ENCODE measurements at places on chromosomes 7 and 10. TPM values are rescaled to one million over a fixed set of nuclear protein-coding genes. Genes with fewer than 3 reads are reported as not detected.

ZNF800 gene
- polyA plus RNA-seq: 21.9 TPM

EIF3B gene
- polyA plus RNA-seq: 144 TPM

DNA sequence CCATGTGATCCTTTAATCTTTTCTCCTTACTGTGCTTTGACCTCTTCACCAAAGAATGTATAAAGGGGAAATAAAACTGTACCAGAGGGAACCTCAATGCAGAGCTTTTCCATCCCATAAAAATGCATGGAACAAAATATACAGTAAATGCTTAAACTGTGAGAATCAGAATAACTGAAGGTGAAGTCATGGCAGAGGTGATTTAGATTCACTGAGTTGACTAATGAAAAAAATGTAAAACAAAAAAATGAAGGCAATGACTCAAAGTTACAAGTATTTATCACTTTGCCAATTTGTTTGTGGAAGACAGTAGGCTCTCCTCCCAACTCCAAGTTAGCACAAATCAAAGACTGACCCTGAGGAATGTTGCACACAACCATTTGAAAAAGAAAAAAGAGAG is 1331.6 kb upstream of the SORCS1 start:
- no peak for DNase-seq

- DNase-seq: no peak
Measured at GRCh38 chr10:78600740-78601139, 468.0 kb upstream of the ZMIZ1 start.

DNA sequence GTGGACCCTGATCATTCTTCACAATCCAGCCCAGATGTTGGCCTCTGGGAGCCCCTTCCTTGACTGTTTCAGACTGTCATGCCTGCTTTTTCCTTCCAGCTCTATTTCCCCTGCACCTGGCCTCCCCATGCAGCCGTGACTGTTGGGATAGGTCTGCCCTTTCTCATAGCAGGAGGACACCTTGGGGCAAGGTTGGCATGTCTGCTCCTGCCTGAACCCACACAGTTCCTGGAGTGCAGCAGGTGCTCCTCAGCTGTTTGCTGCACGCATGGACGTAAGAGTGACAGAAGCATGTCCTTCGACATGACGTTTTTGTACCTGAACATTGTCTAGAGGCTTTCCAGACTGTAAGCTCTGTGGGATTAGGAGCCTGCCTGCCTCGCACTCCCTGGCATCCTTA is 24.0 kb downstream of the POR start:
- no peak for DNase-seq

- DNase-seq: no peak
Measured at GRCh38 chr10:121444520-121445165, 153.6 kb downstream of the FGFR2 start.

All from right lung (tissue), 10 donors.